MCF 10A (cell line): ENCODE measurements at places on chromosomes 6 and 20. TPM values are rescaled to one million over a fixed set of nuclear protein-coding genes. Genes with fewer than 3 reads are reported as not detected.

DNA sequence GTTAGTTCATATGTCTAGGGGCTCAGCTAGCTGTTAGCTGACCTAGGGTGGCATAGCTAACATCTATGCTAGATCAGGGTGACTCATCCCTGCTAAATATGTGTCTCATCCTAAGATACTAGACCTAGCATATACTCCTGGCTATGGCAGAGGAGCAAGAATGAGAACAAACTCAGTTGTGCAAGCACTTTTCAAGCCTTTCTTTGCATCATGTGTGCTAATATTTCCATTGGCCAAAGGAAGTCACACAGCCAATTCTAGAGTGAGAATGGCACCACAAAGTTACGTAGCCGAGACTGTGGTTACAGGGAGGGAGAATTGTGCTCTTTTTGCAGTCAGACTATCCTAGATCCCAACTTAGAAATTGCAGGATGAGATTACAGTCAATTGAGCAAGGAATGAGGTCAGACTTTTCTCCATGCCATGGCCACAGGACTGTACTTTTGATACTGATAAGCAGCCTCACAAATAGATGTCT is 78.7 kb downstream of the PLCB4 start:
- H3K4me3 ChIP-seq, result no peak overlapping the region
- H3K27me3 ChIP-seq, result no peaks in the 10 kb centered on the region
- H3K27ac ChIP-seq, result no peak overlapping the region
- DNase-seq, result peak; percentile 81

- H3K27ac ChIP-seq, result peak overlapping the region; percentile 100
- H3K4me1 ChIP-seq, result peaks cover 16% of the 10 kb centered on the region
- no peak for DNase-seq
- H3K36me3 ChIP-seq, result peaks cover 29% of the 10 kb centered on the region
- peak overlapping the region; percentile 99 for H3K4me3 ChIP-seq
Measured at GRCh38 chr6:110981202-110981600, 637 bp upstream of the RPF2 start.

Gene DEFB124
- total RNA-seq, result not detected in 2 replicates

GRCh38 chr20:56760610-56761009 is 131.5 kb downstream of the TFAP2C start:
- H3K36me3 ChIP-seq, result no peaks in the 10 kb centered on the region
- H3K4me1 ChIP-seq, result peaks cover 8% of the 10 kb centered on the region
- no peaks in the 10 kb centered on the region for H3K27me3 ChIP-seq

- H3K36me3 ChIP-seq, result peaks cover 6% of the 10 kb centered on the region
- H3K4me1 ChIP-seq, result peaks cover 8% of the 10 kb centered on the region
- H3K4me3 ChIP-seq, result no peak overlapping the region
- H3K27me3 ChIP-seq, result no peaks in the 10 kb centered on the region
- no peak overlapping the region for H3K27ac ChIP-seq
Measured at GRCh38 chr6:17583811-17584210, 16.3 kb upstream of the FAM8A1 start.

Gene CGA
- not detected in 2 replicates for total RNA-seq
